ENCODE measurements at places on chromosomes 7 and 10.
A peak's percentile ranks its signal among the peaks of the same experiment; 100 is the strongest.

DNA sequence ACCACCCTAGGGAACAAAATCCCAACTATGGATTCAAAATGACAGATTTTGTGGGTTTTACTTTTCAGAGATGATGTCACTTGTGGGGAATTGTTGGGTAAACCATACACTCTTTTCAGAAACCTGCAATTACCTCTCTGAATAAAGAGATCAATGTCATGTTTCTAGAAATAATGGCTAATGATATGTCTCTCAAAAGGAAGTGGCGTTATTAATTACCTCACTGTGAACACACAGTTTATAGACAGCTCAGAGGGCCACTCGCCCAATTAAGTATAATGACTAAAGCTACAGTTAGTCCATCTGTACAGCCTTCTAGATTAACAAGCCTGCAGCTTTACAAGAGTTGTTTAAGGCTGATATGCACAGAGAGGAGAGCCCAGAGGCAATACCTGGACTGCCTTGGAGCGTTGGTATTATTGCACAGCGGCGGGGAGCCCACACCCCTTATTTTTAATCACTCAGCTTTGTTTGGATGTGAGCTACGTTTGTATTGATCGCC, 79.5 kb downstream of the RAB11FIP2 start:
- DNase-seq = no peak

DNA sequence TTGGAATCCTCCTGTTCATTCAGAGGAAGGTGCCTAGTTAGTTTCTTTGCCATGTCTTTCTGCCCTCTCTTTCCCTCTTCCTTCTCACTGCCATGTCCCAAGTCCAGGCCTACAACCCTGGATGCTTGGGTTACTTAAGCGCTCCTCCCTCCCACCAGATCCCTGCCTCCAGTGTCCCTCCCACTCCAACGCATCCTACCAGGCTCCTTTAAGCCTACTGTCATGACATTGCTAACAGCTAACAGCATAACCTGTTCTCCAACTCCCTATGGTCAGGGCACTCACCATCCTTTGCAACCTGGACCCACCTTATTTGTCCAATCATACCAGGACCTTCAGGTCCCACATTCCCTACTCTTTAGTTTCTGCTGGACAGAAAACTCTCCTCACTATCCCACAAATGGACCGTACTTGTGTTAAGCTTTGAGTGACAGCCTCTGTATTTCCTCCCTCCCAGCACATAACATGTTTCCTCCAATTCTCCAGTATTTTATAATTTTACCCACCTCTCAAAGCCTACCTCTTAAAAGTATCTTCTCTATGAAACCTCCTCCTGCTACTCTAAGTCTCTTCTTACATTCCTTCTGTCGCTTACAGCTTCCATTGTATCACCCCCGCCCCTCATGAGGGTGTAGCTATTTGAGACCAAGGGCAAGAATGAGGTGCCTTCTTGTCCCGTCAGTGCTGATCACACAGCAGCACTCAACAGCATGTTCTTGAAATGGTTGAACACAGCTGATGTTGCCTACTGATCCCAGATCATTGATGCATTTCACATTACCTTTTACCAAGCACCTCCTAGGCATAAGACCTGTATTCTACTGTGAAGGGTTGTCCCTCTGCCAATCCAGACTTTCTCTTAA, 1.7 kb downstream of the BLNK start:
- DNase-seq = no peak

DNA sequence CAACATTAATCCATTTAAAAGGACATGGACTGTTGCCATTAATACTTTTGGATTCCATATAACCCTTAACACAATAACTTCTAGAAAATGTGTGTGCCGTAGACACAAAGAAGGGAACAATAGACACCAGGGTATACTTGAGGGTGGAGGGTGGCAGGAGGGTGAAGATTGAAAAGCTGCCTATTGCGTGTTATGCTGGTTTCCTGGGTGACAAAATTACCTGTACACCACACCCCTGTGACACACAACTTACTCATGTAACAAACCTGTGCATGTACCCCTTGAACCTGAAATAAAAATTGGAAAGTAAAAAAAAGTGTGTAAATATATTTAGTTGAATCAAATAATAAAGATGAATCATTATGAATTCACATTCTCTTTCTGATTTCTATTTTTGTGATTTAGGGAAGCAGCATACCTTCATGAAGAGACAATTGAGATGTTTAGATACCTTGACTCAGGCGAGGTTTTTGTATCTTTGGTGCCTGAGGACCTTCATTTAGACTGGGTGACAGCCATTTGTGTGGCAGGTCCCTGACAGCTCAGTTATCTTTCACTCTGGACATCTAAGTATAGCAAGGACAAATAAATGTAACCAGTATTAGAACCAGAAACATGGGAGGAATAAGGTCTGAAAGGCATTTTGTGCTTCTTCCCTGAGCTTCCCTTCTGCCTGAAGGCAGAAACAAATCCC, 28.7 kb downstream of the GIMAP8 start:
- DNase-seq = no peak

DNA sequence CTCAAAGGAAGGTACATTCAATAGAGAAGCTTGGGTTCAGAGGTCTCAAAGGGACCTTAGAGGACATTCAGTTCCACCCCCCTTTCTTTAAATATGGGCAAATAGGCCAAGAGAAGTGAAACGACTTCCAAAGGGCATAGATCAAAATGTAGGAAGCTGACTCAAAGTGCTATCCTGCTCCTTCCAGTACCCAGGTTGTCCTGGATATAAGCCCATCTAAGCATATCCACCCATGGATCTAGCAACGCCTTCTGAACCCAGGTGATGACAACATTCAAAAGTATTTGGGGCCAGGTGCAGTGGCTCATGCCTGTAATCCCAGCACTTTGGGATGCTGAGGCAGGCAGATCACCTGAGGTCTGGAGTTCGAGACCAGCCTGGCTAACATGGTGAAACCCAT, 5.3 kb downstream of the ATXN7L1 start:
- DNase-seq = no peak

DNA sequence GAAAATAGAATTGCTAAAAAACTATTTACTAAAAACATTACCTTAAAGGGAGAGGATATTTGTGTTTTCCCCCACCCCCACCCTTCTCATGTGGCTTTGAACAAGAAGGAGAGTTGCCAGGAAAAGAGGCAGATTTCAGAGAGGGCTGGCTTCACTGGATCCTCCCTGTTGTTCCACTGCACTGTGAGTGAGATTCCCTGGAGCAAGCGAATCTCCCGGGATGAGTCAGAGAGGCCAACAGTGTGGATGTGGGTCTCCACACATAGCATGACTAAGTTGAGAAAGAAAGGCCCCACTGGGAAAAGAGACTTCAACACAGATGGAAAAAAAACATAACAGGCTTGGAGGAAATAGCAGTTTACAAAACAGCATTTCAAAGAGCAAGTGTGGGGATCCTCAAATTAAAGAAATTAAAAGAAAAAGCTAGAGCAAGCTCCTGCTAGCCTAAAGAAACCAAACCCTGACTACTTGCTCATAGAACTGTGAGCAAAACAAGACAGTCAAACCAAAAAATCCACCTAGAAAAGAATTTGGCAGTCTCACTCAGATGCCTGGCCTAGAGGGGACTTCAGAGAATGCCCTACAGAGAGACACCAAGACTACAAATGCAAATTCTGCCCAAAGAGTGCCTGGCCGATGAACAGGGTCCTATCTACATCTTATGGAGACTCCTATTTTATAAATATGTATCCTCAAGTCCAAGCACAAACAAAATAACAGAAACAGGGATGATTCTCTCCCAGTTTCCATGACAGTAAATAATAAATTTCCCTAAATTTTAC, 3.4 kb downstream of the CAV1 start:
- no peak for DNase-seq

GRCh38 chr7:34190299-34190698, 285.0 kb downstream of the BMPER start:
- DNase-seq = no peak

- no peak for DNase-seq
Measured at GRCh38 chr7:139698844-139699243, 79.0 kb downstream of the HIPK2 start.

DNA sequence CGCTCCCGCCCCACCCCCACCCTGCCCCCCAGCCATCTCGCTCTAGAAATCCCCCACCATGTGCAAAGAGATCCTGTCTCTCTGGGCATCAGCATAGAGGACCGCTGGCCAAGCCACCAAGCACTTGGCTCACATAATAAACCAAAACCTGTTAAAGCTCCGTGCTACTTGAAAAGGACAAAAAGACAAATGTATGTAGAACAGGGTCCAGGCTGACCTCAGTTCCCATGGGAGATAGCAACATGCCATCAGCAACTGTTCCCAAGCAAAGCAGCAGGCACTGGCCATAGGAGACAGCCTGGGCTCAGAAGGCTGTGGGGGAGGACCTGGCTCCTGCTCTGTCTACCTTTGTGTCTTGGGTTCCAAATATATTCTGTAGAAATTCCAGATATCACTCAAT, 38.4 kb upstream of the GDF10 start:
- DNase-seq = no peak

GRCh38 chr10:94194256-94194655, 168.5 kb downstream of the NOC3L start:
- no peak for DNase-seq

DNA sequence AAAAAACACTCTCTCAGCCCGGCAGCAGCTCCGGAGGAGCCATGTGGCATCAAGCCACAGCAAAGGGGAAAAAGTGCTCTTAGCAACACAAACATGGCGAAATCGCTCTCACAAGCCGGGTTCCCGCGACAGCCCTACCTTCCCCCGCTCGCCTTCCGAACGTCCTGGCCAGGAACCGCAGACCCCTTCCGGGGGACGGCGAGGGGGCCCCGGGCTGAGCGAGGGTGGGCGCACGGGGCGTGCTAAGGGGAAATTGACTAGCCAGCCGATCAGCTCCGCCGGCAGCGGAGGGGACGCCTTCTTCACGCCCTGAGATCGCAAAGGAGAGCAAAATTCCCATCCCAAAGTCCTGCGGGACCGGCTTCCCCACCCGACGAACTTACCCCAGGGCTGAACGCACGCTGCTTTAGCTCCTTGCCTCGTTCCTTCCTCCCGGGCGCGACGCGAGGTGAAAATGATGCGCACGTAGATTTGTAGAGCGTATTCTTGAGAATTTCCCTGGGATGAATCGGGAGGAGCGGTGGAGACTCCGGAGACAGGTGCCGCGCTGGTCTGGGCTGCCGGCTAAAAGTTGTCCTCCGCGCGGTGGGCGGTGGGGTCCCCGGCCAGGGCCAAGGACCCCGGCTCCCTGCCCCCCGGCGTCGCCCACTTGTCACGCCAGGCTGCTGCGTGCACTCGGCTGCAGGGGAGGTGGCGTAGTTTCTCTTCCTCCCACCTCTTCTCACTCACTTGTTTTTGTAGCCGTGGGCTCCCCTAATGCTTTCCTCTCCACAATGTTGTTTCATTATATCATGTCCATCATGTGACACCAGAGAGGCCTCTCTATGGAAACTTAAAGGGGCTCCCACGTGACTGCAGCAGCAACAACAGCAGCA, 220.1 kb upstream of the MKLN1 start:
- peak; percentile 64 for DNase-seq

- no peak for DNase-seq
Measured at GRCh38 chr10:8225187-8225586, 170.7 kb downstream of the GATA3 start.

DNA sequence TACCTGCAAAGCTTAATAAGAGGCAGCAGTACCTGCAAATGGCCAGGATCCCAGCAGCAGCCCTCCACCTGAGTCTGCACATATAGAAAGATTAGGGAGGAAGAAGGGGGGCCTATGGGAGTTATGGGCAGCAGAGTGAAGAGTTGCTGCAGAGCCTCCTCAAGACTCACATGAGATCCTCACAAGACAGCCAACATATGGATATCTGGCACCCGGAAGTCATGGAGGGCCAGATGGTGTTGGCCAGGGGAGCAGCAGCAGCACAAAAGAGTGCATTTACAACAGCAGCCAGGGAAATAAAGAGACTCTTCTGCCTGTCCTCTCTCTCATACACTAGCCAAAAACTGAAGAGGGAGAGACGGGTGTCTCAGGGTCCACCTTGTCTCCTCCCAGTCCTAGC, 4.0 kb upstream of the TAS2R40 start:
- DNase-seq = no peak

- DNase-seq = no peak
Measured at GRCh38 chr7:139427788-139428187, 55.7 kb downstream of the KLRG2 start.

- no peak for DNase-seq
Measured at GRCh38 chr10:95637911-95638310, 18.6 kb downstream of the ALDH18A1 start.

DNA sequence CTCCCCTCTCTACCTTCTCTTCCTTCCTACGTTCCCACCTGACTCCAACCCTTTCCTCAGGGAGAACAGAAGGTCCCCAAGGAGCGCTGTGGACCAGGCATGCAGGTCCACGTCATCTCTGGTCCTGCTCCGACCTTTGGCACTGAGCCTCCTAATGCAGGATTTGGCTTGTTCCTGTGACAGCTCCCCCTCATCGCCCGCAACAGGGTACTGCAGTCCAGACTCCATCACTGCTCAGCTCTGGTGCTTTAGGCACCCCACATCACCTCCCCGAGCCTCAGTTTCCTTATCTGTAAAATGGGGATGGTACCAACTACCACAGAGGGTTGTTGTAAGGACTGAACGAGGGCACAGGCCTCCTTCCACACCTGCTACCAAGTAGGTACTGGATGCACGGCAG, 54.6 kb downstream of the FHIP2A start:
- DNase-seq = no peak

- DNase-seq = no peak
Measured at GRCh38 chr10:14349081-14349480, 18.4 kb upstream of the FRMD4A start.

- DNase-seq = no peak
Measured at GRCh38 chr10:61217851-61218565, 235.2 kb downstream of the TMEM26 start.
